Stimulated activated CD4-positive, alpha-beta T cell treated with anti-CD3 and anti-CD28 coated beads, TNF-alpha, amount 100 ng/mL, for 48 hours (primary cell): ENCODE measurements at places on chromosomes 13 and 19.

- no peak for DNase-seq
These were observed 14.5 kb downstream of the LIPE start for GRCh38 chr19:42412661-42413076.

GRCh38 chr13:66940113-66940512 is 290.0 kb downstream of the PCDH9 start:
- DNase-seq = no peak

DNA sequence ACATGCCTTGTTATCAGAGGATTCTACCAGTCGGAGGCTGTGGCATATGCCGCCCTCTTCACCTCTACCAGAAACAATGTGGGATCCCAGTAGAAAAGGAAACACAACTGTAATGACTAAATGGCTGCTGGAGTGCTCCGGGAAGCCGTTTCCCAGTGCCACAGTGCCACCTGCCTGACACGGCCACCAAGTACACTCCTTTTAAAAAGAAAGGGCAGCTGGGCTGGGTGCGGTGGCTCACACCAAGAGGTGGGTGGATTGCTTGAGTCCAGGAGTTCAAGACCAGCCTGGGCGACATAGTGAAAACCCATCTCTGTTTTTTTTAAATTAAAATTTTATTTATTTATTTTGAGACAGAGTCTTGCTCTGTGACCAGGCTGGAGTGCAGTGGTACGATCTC is 67.3 kb downstream of the TRPM4 start:
- DNase-seq = no peak

DNA sequence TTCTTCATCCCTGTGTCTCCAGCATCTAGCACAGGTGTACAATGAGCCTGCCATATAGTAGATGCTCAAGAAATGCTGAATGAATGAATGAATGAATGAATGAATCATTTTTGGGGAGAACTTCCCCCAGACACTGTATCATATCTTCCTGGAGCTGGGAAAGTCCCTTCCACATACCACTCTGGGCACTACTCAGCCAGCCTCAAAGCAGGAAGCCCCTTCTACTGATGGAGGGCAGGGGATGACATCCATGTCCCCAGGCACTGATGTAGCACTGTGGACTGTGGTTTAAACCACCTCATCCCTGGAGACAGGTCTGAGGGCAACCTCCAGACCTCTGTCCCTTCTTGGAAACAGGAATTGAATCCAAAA is 4.8 kb downstream of the GNA15 start:
- no peak for DNase-seq

GRCh38 chr13:106383791-106384190 is 151.7 kb downstream of the EFNB2 start:
- no peak for DNase-seq

- DNase-seq = no peak
These were observed 17.3 kb upstream of the ZNF14 start for GRCh38 chr19:19749908-19750841.

DNA sequence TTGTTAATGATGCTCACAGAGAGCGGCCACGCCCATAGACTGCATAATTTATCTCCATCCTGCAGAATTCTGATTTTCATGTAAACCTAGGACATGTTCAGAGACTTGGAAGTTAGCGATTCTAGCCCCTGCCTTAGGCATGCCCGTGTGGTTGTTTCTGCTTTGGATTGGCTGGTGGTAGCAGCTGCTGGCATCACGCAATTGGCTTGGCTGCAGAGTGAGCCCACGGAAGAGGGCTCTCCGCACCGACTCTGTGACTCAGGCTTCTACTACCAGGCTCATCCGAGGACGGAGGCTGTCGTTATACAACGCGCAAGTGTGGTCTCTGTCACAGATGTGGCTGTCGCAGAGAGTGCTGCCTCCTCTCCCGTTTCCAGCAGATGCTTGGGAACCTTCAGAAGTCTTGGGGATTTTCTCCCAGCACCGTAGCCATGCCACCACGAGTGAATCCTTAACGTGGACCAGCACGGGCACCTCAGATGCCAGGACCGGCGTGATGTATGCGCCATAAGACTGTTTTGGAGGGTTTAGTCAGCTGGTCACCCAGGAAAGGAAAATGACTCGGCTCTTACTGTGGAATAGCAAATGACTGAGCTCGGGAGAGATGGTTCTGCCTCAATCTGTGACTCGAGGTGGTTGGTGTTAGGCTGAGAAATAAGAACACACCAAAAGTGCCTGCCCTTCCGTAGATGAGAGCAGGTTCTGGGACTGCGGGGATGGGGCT is 61.0 kb upstream of the F7 start:
- no peak for DNase-seq

DNA sequence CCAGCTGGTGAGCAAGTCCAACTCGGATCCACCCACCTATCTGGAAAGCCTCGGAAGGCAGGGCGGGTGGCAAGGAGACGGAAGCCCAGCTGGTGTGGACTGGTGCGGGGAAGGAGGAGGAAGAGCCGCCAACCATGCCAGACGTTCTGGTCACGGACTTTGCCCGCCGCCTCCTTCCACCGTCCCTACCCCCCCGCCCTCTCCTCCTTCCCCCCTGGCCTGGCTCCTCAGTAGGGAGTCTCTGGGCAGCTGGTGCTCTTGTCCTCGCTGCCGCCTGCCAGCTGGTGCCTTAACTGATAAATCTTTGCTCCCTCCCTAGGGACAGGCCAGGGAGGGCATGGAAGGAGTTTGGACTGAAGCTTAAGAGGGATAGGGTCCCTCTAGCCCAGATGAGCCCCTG is 4.8 kb downstream of the SYNGR4 start:
- no peak for DNase-seq

DNA sequence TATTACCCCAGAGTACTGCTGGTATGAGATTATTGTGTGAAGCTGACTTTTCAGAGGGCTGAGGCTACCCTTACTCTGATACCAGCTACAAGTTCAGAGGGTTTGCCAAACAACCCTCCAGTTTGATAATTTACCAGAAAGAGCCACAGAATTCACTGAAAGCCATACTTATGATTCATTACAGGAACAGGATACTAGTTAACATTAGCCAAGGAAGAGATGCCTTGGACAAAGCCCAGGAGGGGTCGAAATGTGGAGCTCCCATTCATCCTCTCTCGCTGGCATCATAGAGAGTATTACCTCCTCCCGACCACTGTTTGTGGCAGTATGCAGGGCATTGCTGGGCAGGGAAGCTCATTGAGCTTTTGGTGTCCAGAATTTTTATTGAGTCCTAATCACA is 364.3 kb downstream of the KCNRG start:
- no peak for DNase-seq

DNA sequence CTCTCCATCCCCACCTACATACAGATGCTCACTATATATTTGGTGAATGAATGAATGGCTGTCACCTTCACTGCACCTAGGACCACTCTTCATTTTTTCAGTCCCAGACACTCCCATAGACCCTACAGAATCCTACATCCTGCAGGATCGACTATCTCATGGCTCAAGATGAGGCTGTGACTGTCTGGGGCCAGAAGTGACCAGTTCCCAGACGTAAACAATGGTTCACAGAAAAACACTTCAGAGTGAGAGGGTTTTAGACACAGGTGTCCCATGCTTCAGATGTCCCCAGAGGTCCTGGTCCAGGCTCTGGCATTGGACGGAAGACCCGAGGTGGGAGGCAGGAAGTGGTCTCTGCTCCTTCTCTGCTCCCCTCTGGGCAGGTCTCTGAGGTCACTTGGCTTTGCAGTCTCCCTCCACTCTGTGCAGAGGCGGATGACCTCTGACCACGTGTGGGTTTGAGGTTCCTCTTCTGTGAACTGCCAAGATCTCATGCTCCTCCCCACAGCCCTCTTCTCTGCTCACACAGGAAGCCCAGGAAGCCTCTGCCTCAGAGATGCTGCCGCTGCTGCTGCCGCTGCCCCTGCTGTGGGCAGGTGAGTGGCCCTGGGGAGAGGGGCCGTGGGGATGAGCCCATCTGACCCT is 24.9 kb downstream of the SIGLEC7 start:
- DNase-seq = no peak

DNA sequence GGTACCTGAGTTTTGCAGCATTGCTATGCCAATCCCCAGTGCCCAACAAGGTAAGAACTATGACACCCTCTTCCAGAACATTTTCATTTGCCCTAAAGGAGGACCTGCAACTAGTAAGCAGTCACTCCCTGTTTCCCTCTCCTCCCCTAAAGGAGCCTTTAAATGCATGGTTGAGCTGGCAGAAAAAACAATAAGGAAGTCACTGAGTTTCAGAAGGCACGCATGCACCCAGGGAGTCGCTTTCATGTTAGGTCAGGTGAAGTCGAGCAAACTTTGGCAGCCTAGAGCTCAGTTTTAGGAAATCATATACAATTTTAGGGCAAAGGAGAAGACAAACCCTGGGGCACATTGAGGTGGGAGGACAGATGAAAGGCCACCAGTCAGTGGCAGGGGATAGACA is 11.8 kb downstream of the NLRP11 start:
- no peak for DNase-seq

- DNase-seq = no peak
These were observed 55.0 kb upstream of the EEF1AKMT1 start for GRCh38 chr13:20828539-20829364.

GRCh38 chr13:110280985-110281688 is 25.8 kb downstream of the COL4A1 start:
- no peak for DNase-seq

DNA sequence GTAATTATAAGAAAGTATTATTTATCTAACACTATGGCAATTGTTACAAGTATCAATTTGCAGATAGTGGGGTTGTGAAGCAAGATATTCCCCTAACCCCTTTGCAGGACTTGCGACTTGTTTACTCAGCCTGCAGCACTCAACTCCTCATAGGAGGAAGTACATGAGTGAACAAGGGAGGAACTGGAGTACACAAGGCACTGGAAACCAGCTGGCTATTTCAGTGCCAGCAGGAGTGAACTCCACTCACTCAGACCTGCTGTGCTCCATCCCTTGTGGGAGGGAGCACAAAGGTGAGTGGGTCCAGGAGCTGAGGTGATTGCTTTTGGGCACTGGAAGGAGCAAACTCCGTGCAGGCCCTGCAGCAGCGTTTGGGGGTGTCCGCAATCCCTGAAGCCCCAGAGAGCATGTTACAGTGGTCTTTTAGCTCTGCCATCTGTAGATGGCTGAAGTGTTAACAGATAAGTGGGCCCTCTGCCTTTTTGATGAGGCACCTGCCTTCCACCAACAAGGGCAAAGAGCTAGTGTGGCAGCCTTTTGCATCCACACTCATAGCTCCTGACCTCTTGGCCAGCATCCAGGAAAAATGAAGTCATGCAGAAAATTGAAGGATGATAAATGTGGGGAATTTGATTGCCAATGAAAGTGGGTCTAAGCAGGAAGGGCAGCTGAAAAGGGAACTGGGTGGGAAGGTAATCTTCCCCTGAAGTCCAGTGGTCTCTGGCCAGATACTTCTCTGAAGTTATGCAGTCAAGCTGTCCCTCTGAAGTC is 802.2 kb upstream of the MIR17HG start:
- no peak for DNase-seq

- DNase-seq = no peak
These were observed 52.2 kb downstream of the RFC3 start for GRCh38 chr13:33870046-33870668.

- DNase-seq = no peak
These were observed 145.0 kb downstream of the TNFRSF19 start for GRCh38 chr13:23715092-23715761.

GRCh38 chr19:7072541-7072940 is 3.0 kb downstream of the ZNF557 start:
- DNase-seq = no peak

DNA sequence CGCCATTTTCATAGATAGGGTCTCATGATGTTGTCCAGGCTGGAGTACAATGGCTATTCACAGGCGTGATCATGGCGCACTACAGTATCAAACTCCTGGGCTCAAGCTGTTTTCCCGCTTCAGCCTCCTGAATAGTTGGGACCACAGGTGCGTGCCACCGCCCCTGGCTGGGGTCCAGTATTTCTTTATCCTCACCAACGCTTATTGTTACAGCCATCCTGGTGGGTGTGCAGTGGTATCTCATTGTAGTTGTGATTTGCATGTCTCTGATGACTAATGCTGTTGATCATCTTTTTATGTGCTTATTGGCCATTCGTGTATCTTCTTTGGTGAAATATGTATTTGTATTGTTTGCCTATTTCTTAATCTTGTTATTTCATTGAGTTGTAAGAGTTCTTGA is 49.0 kb downstream of the SIPA1L3 start:
- no peak for DNase-seq

DNA sequence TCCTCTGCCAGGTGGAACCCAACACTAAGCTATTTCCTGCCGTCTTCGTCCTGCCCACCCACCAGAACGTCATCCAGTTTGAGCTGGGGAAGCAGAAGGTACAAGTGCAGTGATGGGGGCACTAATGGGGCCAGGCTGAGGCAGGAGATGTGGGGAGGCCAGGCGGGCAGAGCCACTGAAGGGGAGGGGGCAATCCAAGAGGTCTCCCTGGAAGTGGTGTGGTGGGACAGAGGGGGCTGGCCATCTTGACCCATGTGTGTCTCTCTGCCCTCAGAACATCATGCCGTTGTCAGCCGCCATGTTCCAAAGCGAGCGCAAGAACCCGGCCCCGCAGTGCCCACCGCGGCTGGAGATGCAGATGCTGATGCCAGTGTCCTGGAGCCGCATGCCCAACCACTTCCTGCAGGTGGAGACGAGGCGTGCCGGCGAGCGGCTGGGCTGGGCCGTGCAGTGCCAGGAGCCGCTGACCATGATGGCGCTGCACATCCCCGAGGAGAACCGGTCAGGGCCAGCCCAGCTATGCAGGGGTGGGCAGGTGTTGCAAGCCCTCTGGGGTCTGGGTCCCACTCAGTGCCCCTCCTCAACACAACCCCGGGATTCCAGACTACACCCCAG is 49.6 kb downstream of the RYR1 start:
- no peak for DNase-seq

GRCh38 chr19:52689843-52690368 is 44.9 kb downstream of the ZNF611 start:
- DNase-seq = no peak

DNA sequence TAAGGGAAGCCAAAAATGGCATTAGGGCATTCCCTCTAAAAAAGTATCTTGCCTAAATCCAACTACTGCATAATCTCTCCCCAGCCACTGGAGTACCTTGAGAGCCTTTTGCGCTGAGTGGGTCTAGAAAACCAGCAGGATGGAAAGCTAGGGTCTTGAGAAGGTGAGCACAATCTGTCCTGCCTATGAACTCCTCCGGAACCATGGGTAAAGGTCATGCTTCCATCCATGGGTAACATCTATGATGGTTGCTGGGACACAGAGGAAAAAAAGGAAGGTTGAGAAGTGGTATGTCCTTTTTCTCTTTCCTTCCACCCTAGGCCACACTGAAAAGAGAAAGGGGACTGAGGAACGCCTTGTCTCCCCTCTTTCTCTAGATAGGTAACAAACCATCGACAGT is 52.4 kb downstream of the ZNF676 start:
- DNase-seq = no peak

GRCh38 chr13:27449081-27449603 is 1.2 kb downstream of the MTIF3 start:
- DNase-seq = no peak
